Stimulated activated naive CD4-positive, alpha-beta T cell treated with Interleukin-2 at 50 U/mL for 16 hours (primary cell): ENCODE measurements at places on chromosomes 12 and 14.
A peak's percentile ranks its signal among the peaks of the same experiment; 100 is the strongest.

GRCh38 chr14:63713058-63713457 lies 14.8 kb downstream of the SGPP1 start:
- peak; percentile 1 for DNase-seq

DNA sequence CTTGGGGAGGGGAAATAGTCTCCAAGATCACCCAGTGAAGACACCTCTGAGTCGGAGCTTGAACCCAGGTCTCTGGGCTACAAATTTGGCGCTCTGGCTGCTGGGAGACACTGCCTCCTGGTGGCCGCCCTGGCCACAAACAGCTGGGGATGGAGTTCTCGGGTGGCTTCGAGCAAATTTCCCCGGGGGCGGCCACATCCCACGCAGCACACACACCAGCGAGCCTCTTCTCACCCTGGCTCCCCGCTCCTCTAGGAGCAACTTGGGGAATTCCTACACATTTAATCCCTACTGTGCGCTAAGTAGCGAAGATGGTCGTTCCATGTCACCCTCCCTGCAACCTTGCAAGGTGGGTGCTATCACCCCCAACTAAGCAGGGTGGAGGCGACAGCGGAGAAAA lies 66.2 kb upstream of the BEGAIN start:
- peak; percentile 9 for DNase-seq

DNA sequence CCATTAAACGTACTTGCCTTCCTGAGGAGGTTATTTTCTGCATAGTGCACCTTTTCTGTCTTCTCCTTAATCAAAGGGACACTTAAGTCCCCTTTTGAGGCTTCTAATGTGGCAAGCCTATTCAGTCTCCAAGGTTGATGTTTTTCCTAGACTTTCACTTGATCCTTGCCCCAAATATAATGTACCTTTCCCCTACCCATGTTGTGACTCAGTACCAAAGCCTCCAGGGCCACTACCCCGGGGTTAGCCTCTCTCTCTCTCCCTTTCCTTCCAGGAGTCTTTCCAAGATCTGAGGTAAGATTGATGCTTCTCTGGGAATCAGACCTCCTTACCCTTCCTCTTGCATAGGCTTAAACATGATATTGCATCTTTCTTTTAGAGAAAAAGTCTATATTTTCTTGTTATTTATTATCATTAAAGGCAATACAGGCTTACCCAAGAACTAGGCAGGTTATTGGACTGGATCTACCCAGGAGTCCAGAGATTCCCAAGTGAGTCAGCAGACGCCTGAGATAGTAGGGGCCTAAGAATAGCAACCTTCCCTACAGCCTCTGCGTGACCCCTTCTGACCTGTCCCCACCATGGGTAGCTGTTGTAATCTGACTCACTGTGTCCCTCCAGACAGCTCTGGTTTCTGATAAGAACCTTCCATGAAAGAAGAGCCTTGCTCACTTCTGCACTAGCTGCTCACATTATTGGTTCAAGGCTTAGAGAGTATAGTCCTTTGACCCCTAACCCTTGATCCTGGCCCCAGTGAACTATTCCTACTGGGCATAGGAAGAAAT lies 172.9 kb downstream of the ZFP36L1 start:
- DNase-seq: no peak

- peak; percentile 61 for DNase-seq
These were observed at the start of gene LTB4R for GRCh38 chr14:24310646-24311604. TSS of gene LTB4R (plus strand) at chr14:24311502. CDS start at chr14:24315652, 4,150 bp downstream.

- peak; percentile 8 for DNase-seq
These were observed 54.4 kb upstream of the KCNA1 start for GRCh38 chr12:4855121-4855924.

- DNase-seq: no peak
These were observed 87.4 kb downstream of the OR11H12 start for GRCh38 chr14:18688346-18688745.

GRCh38 chr14:105856676-105857219 lies 330.4 kb downstream of the TMEM121 start:
- DNase-seq: no peak

DNA sequence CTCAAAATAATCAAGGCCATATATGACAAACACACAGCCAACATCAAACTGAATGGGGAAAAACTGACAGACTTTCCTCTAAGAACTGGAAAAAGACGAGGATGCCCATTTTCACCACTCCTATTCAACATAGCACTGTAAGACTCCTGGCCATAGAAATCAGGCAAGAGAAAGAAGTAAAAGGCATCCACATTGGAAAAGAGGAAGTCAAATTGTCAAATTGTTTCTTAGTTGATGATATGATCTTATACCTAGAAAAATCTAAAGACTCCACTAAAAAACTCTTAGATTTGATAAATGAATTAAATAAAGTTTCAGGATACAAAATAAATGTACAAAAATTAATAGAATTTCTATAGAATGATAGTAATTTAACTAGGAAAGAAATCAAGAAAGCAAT lies 11.2 kb downstream of the OR8S1 start:
- no peak for DNase-seq

GRCh38 chr12:91074154-91074709 lies 16.4 kb upstream of the KERA start:
- no peak for DNase-seq

- no peak for DNase-seq
These were observed 3.6 kb upstream of the FOXG1 start for GRCh38 chr14:28762955-28763326.

DNA sequence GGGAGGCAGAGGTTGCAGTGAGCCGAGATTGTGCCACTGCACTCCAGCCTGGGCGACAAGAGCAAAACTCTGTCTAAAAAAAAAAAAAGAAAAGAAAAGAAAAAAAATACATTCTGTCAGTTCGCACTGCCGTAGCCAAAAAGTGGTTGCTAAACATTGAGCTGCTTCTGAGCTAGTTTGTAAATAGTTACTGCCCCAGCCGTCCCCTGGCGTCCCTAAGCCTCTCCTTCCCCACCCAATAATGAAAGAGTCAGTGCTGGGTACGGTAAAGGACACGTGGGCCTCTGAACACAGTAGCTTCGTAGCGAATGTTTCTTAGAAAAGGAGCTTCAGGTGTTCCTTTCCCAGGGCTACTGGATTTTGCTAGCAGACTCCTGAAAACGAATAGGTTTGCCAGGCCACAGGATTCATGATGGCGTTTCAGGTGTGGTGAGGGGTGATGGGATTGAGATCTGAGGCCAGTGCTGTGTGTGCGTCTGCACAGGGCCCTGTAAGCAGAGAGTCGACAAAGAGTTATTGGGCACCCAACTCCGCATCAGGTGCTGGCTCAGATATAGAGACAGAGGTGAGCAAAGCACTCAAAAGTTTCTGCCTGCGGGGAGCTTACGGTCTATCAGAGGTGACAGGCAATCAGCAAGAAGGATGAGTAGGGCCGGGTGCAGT lies 94.1 kb downstream of the LGMN start:
- no peak for DNase-seq

DNA sequence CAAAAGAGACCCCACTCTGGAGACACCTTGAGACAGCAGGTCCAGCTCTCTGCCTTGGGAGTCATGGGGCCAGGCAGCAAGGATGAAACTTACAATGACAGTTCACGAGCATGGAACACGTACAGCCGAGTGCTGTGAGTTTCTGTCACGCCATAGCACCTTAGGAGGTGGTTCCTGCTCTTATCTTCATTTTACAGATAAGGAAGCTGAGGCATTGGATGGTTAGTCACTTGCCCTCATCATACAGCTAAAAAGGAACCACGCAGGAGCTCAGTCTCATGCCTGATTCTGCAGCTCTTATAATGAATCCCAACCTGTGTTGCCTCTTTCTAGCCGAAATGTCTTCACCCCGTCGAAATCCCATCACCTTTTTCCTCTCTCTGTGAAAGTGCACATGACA lies 39.9 kb downstream of the C14orf132 start:
- no peak for DNase-seq

DNA sequence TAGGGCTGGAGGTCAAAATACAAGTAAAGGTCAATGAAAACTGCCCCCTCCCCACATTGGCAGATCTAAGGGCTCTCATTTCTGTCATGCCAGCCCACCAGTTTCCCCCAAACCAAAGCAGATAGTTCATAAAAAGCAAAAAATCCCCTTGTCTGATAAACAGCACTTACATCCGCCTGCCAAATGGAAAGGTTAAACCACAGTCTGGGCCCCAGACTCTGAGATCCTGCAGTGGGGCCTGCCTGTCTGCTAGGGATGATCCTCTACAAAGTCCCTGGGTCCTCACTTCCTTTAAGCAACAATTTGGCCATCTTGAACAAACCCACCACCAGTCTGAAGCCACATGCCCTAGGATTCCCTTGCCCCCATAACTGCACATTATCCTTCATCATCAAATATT lies 9.7 kb upstream of the RPS26 start:
- DNase-seq: no peak

GRCh38 chr12:45560689-45561088 lies 168.8 kb upstream of the ARID2 start:
- DNase-seq: no peak

DNA sequence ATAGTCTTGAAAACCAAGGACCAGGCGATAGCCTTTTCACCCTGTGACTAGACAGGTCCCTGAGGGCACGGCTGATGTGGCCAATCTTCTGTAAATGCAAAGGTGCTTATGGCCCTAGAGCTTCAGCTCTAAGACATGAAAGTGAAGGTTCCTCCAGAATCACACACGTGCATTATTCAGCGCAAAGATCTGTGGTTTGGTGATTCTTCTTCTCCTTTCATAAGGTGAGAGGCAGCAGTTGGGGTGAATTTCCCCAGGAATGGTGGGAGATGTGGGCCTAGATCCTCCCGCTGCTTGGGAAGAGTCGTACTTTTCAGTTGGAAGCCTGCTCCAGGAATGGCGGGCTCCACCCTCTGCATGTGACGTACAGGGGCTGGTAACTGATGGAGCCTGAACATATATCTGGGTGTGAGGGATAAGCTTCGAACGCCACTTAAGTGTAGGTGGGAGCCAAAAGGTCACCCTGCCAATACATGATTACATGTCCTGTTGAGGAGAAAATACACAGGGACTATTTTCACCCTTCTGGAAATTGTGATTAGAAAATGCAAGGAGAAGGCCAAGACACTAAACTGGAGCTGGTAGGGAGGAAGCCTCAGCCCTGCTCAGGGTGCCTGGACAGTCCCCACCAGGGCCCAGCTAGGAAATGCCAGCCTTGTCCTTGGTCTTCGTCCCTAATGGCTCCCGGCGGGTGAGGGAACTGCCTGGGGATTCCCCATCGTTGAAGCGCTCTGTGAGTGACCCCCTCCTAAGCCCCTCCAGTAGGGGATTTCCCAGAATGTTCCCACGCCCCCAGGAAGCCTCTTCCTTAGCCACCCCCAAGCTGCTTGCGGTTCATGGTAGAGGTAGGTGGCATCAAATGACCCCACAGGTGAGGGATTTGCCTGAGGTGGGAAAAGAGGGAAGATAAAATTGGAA lies 17.6 kb downstream of the BATF start:
- DNase-seq: peak; percentile 51

DNA sequence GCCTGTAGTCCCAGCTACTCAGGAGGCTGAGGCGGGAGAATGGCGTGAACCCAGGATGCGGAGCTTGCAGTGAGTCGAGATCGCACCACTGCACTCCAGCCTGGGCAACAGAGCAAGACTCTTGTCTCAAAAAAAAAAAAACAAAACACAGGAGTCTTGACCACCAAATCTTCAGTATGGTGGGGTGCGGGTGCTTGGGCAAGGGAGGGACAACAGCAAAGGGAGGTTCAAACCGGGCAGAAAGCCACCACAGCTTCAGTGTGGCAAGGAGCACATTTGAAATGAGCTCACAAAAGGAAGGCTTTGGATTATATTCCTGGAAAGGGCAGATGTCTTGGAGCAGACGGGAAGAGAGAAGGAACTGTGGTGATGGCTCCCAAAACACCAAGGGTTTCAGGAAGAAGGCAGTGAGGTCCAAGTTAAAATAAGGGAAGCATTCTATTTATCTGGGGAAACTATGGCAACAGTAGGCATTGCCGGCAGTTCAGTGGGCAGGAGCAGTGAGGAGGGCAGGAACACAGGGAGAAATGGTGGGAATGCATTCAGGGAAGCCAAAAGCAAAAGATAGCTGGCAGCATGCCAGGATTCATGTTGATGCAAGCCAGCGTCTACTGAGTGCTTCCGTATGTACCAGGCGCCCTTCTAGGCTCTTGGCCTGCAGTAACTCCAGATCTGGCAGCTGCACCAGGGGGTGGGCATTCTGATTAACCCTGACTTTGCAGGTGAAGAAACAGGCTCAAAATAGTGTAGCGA lies 51.0 kb upstream of the SRSF5 start:
- no peak for DNase-seq
